ENCODE measurements at places on chromosomes 2 and 18.

- DNase-seq = no peak
Observed at GRCh38 chr2:108637304-108637669, 82.0 kb upstream of the RANBP2 start.

- no peak for DNase-seq
Observed at GRCh38 chr2:204343685-204344084, 201.6 kb upstream of the PARD3B start.

GRCh38 chr2:102141011-102141943 lies 1.3 kb upstream of the IL1R1 start:
- no peak for DNase-seq

DNA sequence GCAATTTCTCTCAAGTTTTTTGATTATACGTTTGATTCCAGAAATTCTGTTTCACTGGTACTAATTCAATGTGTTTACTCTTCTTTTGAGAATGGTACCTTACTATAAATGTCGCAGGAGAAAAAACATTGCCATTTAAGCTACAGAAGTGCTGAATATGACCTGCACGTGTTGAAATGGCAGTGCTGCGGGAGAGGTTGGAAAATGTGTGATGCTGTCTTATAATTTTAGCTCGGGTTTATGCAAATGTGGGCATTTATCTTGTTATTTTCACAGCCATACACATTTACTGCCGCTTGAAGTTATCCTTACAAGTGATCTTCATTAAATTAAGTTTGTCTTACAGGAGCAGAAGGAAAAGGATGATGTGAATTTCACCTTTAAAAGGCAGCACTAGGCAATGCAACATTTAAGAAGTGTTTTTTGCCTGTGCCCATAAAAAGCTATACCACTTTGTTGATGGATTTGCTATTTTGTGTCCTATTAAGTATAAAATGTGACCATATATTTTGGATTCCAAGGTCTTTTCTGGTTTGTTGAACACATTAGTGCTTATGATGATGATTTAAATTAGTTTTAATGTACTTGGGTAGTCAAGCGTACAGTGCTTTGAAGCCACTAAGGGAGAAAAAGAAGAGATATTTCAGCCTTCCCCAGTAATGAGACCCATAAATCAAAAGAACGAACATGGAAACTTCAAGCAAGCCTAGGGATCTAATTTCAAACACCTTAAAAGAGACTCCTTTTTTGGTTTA lies 112.1 kb downstream of the LTBP1 start:
- DNase-seq = no peak

DNA sequence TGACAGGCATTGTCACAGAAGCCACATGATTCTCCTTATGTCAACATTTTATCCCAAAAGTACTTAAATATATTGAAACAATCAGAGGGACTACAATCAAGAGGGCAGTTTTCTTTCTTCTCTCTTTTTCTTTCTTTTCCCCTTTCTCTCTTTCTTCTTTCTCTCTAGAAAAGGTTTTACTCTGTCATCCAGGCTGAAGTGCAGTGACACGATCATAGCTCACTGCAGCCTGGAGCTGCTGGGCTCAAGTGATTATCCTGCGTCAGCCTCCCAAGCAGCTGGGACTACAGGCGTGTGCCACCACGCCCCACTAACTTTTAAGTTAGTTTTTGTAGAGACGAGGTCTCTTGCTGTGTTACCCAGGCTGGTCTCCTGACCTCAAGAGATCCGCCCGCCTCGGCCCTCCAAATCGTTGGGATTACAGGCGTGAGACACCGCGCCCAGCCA lies 1.0 kb upstream of the PRKD3 start:
- DNase-seq = no peak

- no peak for DNase-seq
Observed at GRCh38 chr2:43082903-43083677, 143.3 kb downstream of the ZFP36L2 start.

DNA sequence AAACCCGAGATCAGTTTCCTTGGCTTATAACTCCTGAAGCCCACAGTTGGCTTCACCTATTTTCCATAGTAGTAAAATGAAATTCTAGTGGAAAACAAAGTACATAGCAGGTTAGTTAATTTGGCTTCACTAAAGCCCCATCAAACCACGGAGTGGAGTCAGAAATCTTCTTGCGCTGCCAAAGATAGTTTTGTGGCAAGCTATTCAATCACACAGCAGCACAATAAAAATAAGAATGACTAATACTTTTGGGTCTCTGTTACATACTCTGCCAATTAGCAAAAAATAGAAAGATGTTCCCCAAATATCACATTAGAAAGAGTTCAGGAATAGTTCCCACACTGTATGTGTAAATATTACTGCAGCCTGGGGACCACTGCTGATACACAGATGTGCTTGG lies 175.2 kb upstream of the NOL4 start:
- DNase-seq = no peak

GRCh38 chr2:62202019-62202722 lies 6.3 kb downstream of the B3GNT2 start:
- no peak for DNase-seq

GRCh38 chr2:888906-889566 lies 61.6 kb upstream of the SNTG2 start:
- DNase-seq = no peak

- DNase-seq = no peak
Observed at GRCh38 chr2:162824304-162824703, 14.3 kb downstream of the KCNH7 start.

GRCh38 chr2:223943561-223944008 lies 1.6 kb downstream of the WDFY1 start:
- peak; percentile 52 for DNase-seq

DNA sequence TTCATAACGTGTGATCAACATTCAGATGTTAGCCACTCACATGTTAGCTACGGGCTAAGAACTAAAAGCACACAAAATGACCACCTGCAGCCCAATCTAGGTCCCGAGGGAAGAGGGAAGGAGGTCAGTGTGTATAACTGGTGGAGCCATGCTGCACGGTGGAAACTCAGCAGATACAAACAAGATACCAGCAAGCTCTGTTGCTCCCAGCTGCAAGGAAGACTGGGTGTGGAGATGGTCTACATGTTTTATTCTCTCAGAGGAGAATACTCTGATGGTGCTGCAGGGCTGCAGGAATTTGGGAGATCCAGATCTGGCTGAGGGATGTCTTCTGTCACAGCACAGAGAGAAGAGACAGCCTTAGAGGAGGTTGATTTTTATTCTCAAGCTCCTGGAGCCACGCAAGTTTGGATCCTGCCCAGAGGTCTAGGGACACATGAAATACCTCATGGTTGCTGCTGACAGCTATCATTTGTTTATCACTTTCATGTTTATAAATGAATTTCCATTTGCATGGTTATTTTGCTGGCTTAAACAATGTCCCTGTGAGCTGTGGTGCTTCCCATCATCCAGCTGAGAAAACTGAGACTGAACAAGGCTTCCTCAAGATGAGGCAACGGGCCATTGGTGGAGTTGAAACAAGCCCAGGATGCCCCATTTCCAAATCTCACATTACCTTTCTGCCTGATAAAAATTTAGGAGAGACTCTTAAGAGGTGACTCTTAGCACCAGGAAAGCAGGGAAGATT lies 30.9 kb downstream of the RNF144A start:
- no peak for DNase-seq

DNA sequence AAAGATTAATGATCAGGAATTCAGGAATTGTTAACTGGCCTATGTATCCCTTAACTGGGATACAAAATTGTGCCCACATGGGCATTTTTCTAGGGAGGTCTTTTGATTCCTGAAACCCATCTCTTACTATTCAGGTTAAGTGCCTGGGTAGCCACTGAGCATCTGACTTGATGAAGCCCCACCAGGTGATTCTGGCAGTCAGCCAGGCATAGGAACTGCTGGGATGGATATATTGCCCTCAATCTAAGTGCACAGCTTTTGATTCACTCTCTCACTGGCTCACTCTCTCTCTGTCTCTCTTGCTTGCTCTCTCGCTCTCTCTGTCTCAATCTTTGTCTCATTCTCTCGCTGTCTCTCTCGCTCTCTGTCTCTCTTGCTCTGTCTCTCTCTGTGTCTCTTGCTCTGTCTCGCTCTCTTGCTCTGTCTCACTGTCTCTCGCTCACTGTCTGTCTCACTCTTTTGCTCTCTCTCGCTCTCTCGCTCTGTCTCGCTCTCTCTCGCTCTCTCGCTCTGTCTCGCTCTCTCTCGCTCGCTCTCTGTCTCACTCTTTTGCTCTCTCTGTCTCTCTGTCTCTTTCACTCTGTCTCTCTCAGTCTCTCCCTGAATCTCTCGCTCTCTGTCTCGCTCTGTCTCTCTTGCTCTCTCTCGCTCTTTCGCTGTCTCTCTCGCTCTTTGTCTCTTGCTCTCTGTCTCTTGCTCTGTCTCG lies 22.3 kb downstream of the INPP1 start:
- no peak for DNase-seq

DNA sequence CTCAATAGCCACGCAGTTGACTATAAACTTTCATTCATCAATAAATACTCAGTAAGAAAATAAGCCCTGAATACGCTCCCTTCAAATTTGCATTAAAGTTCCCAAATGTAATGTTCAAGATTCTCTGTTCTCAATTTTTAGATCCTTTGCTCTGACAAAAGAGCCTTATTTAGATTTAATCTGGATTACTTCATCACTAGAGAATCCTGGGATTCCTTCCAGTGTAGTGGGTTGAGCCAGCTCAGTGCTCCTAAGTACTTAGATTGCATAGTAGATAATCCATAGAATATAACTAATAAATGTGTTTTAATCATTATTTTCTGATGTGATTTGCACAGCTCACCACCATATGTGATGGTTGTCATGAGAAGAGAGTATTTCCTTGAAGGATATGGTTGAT lies 1286.2 kb downstream of the SUCLG1 start:
- no peak for DNase-seq

GRCh38 chr2:100957996-100958653 lies 44.0 kb upstream of the RPL31 start:
- no peak for DNase-seq
